ENCODE measurements at places on chromosomes 13 and 19.

DNA sequence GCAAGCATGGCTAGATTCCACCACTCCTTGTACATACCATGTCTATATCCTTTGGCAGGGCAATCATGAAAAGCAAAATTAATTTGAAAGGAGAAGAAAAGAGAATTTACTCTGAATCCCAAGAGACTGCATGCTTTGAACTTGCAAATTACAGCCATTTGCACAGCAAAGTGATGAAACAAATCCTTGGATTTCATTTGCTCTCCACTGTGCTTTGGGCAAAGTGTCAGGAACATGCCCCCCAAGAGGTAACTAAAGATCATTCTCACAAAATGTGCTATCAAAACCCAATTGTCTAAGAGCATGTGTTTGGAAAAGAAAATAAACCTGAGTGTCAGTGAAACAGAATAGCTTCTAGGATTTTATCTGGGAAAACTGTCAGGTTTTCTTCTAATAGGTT lies 298.5 kb downstream of the GPC6 start:
- DNase-seq = no peak

- DNase-seq = no peak
These were observed 7.9 kb downstream of the VASP start for GRCh38 chr19:45515081-45515624.

DNA sequence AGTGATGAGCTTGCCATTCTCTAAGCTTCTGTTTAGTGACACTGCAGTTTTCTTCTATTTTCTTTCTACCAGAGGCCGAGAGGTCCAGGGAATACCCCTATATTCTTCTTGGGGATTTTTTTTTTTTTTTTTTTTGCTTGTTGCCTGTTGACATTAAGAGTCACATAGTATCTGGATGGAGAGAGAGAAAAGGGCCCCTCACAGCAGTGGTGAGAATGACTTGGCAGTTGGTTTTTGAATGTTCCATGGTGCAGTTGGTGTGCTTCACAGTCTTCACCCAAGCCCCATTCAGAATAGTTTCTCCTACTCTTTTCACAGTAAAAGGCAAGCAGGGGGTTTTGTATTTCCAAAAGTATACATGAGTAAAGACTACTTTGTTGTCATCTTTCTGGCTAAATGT lies 577.9 kb downstream of the LMO7 start:
- DNase-seq = no peak

- DNase-seq = no peak
These were observed 287 bp upstream of the B3GLCT start for GRCh38 chr13:31199527-31199848.

DNA sequence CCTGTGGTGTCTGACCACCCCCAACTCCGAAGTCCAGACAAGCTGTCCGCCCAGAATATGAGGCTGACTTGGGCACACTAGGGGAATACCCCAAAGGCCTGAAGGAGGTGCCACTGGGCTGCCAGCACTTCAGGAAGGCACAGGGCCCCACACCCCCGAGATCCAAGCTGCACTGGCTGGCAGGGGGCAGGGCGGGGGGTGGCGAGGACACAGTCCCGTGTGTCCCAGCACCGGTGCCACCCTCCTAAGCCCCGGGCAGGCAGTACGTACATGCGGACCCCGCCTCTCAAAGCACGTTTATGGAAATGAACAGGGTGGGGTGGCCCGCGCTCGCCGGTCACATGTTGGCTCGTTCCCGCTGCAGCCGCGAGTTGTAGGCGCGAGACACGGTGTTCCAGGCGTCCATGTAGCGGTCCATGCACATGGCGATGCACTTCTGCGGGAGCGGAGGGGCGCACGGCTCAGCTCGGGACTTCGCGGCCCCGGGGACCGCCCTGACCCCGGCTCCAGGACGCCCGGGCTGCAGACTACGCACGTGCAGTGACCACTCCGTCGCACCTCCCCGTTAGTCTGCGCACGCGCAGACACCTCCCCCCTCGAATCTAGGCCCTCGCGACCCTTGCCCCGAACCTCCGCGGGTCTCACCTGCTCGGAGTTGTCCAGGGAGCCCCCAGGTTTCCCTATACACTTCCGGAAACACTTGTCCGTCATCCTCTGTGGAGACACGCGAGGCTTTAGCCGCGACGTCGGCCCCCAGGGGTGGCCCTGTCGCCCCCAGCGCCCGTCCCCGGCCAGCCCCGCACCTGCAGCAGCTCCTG lies 566 bp downstream of the TIMM13 start:
- no peak for DNase-seq

DNA sequence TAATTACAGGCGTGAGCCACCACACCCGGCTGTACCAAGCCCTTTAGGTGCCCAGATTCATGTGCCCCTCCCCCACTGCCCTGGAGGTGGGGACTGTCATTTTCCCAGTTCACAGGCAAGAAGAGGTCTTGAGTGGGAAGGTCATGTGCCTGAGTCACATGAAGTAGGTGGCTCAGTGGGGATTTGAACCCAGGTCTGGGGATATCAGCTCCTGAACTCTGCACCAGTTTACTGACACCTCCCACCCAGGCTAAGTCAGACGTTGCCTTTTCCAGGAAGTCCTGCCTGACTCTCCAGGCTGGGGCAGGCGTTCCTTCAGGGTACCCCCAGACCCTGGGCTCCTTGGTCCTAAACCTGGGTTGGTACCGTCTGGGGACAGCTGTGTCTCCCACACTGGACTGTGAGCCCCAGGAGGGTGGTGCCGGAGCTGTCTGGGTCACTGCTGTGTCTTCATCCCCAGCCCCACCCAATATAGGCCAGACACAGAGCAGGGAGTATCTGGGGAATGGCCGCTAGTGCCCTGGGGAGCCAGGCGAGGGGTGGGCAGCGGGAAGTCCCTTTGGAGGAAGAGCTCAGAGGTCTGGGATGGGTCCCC lies 8.6 kb downstream of the VASP start:
- no peak for DNase-seq

- no peak for DNase-seq
These were observed 17.7 kb upstream of the CRTC1 start for GRCh38 chr19:18665771-18666202.

DNA sequence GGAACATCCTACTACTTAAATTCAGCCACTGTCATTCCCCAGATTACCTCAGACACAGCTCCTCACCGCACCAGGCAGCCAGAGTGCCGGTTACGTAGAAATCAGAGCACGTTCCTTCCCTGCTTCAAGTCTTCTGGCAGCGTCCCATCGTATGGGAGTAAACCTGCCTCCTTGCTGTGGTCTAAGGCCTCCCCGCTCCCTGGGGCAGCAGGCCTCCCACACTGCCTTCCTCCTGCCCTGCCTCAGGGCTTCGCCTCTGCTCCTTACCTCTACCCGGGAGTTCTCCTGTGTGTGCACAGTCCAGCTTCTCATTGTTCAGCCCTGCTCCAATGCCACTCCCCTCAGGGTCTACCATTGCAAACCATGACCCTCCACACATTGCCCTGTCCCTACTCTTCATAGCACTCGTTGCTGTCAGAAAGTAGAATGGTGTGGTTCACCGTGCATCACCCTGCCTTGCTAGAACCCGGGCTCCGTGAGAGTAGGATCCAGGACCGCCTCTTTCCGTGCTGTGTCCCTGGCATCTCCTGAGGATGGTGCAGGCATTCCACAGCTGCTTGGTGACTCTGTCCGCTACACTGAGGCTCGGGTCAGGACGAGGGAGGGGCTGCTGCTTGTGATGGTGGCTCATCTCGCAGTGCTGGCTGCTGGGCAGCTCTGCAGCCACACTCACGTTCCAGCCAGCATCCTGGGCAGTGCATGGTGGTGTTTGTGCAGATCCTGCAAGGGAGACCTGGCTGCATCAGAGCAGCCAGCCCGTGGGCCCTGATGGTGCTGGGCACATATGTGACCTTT lies 6.9 kb downstream of the POP4 start:
- DNase-seq = no peak

GRCh38 chr19:37691881-37692504 lies 27.6 kb downstream of the ZNF607 start:
- no peak for DNase-seq

- no peak for DNase-seq
These were observed 23.6 kb upstream of the IL17D start for GRCh38 chr13:20679879-20680278.

- DNase-seq = no peak
These were observed 28.0 kb downstream of the GGACT start for GRCh38 chr13:100560498-100561157.

DNA sequence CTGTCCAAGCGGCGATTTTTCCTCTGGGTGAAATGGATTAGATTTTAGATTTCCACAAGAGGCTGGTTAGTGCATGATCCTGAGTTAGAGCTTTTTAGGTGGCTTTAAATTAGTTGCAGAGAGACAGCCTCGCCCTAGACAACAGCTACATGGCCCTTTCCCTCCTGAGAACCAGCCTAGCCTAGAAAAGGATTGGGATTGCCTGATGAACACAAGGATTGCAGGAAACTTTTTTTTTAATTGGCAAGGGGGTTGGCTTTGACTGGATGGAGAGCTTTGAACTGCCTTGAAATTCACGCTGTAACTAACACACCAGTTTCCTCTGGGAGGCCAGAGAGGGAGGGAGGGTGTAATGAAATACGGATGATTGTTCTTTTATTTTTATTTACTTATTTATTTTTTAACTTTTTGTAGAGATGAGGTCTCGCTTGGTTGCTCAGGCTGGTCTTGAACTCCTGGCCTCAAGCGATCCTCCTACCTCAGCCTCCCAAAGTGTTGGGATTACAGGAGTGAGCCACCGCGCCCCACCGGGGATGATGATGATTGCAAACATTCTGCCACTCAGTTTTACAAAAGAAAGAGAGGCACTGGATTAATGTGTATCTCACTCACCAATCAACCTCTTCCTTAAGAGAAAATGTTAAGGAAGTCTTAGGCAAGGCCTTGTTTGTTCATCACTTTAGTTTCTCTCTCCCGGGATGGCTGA lies 1.9 kb downstream of the LDLR start:
- no peak for DNase-seq

- DNase-seq = peak; percentile 67
These were observed 1.7 kb downstream of the GTF3A start for GRCh38 chr13:27425918-27426630.

DNA sequence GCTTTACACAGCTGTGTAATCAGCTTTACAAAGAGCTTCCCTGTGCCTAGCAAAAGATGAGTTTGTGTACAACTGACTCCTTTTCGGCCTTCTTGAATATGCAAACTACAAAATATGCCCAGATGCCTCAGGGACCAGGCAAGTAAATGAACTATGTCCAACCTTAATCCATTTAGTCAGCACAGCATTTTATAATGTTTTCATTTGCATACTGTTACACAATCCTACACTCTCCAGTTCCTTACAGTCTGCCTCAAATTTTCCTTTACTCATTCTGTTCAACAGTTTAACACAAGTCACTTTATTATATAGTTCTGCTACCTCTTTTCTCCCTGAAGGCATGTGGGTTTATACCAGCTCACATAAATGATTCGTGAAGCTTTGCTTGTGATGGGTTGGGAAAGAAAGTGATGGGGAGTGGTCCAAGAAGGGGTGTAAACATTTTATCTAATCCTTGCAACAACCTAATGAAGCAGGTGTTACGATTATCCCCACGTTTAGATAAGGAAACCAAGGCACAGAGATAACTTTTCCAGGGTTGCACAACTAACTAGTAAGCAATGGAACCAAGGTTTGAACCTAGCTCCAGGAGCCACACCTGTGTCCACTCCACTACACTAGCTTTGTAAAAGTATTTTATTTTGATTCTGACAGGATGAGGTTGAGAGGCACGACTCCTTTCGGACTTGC lies 3.3 kb upstream of the USP12 start:
- DNase-seq = no peak

Data from DMS153 (cell line).